ENCODE measurements at places on chromosomes 12 and 14. TPM values are rescaled to one million over a fixed set of nuclear protein-coding genes. Genes with fewer than 3 reads are reported as not detected.

The KRT6C gene
- not detected for total RNA-seq

The OR4E2 gene
- total RNA-seq = not detected

The AKAP5 gene
- total RNA-seq = 0.06 TPM

The PDE3A gene
- 2.4 TPM for total RNA-seq

The ZFHX2 gene
- 0.65 TPM for total RNA-seq

The SLC25A47 gene
- total RNA-seq = not detected

The TSHR gene
- 0.08 TPM for total RNA-seq

The PAH gene
- total RNA-seq = 0.62 TPM

The FIGNL2 gene
- 0.17 TPM for total RNA-seq

The NACA gene
- 496 TPM for total RNA-seq

The SLC6A13 gene
- total RNA-seq = not detected

The NEUROD4 gene
- total RNA-seq = not detected

The CLEC6A gene
- not detected for total RNA-seq
